Sciatic nerve (tissue), 2 donors: ENCODE measurements at places on chromosomes 5 and 9. TPM values are rescaled to one million over a fixed set of nuclear protein-coding genes. Genes with fewer than 3 reads are reported as not detected.

- no peak for DNase-seq
These were observed 8.5 kb downstream of the SPOCK1 start for GRCh38 chr5:137490591-137490990.

- no peak for DNase-seq
These were observed 364.4 kb downstream of the CSNK1G3 start for GRCh38 chr5:123876276-123876790.

GRCh38 chr5:132363431-132364112 lies 5.9 kb upstream of the SLC22A5 start:
- DNase-seq: no peak

GRCh38 chr9:70553707-70554673 lies 139.5 kb upstream of the KLF9 start:
- DNase-seq: no peak

DNA sequence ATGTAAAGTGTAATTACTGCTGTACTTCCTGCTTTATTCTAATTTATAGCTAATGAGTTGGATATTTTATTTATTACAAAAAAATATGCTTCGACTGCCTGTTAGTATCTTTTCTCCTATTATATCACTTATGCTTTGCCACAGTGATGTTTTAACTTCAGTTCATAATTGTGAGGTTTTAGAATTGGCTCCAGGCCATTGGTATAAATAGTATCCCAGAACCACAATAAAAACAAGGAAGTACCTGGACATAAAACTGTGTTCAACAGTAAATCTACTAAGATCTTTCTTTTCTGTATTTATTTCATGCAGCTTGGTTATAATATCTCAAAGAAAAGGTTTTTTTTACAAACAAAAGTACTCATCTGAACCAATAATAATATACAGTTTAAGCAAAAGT lies 354.3 kb upstream of the CDH9 start:
- DNase-seq: no peak

DNA sequence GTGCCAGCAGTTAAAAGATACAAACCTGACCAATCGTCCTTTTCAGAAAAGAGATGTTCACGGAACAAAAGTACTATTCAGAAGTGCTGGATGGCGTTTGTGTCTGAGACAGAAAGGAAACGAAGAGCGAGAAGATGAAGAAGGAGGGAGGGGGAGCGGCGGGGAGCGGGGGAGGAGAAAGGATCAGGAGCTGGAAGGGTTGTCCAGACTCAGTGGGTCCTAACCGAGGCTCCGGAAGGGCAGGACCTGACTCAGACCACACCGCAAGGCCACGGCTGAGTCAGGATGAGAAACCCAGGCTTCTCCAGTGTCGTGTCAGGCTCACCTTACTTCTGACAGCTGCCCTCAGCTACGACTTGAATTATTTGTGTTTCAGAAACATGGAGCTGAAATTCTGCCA lies 46.2 kb downstream of the PAX5 start:
- DNase-seq: no peak

GRCh38 chr9:135221951-135222631 lies 134.6 kb downstream of the OLFM1 start:
- no peak for DNase-seq

DNA sequence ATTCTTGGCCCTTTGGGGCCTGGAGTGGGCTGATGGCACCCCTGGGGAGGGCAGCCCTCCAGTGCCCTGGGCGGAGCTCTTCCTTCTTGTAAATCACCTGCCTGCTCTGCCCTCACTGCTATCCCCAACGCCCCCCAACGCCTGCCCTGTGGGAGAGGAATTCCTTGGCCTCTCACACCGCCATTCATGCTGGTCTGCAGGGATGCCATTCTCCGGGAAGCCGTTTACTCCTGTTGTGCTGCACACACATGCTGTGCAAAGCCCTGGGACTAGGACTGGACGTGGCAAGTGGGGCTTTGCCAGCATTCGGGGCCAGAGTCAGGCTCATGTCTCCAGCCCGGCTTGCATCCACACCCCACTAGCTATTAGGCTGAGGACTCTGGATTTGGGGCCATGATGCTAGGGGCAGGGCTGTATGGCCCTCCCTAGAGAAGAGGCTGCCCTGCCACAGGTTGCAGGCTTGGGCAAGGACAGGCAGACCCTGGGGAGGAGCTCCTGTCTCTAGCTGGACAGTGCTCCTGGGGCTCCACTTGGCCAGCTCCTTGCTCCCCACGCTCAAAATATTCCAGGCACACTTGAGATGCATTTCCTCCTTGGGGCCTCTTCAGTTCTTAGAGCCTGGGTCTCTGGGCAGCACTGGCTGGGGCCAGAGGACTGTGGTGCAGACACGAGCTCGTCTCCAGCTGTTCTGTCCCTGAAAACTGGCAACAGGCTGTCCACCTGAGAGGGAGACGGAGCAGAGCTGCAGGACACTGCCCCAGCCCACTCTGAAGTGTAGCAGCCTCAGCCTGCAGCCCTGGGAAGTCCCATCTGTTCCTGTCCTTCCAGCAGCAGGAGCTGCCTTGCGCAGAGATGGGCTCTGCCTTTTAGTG lies 226.9 kb downstream of the CACNA1B start:
- no peak for DNase-seq

- DNase-seq: no peak
These were observed 11.8 kb upstream of the NDST1 start for GRCh38 chr5:150496098-150496497.

DNA sequence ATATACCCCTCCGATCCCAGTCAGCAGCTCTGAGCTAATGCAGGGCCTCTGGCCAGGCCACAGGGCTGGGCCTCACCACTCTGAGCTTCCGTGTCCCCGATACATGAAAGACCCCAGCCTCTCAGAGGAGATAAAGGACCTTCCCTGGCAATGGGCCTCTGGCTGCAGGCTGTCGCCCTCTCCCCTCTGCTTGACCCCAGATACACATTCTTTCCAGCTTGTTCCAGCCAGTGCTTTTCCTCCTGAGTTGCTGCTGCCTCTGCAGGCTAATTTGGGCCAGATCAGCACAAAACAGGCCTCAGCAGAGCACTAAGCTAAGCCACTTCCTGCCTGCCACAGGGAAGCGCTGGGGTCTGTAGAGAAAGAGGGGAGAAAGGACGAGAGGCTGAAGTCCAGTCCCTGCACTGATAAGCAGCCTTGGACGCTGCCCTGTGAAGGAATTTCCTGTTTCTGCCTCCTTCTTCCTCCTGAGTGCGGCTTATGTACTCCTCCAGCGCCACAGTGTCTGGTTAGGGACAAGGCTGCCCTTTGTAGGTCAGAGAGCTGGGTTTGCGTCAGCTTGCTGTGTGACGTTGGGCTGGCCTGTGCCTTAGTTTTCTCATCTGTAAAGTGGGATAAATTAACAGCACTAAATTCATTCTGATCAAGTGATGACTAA lies 73.0 kb upstream of the IL17B start:
- DNase-seq: no peak

DNA sequence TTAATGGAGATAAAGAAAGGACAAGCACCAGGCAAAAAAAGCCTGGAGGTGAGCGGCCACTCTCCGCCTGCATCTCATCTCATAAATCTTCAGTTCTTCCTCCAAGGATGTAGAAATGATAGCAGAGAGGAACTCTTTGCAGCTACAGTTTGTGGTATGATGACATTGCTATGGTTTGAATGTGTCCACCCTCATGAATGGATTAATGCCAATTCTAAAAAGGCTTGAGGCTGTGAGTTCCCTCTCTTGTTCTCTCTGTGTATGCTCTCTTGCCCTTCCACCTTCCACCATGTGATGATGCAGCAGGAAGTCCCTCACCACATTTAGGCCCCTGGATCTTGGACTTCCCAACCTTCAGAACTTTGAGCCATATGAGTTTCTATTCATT lies 126.4 kb downstream of the SPOCK1 start:
- DNase-seq: no peak

DNA sequence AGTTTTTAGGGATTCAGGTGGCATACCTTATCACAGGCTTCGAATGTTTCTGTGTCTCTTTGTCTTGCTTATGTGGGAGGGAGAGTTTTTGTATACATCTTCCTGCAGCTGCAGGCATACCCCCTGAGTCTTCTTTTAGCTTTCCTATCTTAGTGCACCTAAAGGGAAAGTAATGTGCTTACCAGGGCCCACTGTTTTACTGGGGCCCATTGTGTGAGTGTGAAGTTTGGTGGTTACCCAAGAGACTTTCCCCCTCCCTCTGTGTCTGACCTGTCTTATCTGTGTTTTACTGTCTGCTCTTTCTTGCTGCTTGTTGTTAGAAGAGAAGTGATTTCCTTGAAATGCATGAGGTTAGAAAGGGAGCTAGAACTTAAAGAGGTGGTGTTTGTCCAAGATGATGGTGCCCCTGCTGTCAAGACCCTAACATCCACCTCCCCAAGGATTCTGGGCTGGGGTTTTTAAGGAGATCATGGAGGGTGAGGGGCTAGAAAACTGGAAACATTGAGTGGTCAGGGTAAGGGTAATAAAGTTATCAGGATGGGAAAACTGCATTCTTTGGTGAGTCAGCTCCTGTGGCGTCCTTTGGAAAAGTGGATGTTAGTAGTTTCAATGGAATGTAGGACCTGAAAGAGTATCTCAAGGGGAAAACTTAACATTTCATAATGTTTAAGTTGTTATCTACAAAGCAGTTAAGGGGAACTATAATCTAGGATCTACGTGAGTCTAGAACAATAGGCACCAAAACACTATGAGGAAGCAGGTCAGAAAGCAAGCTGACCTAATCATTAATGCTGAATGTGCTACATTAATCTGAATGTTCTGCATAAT lies 583.5 kb upstream of the TUSC1 start:
- DNase-seq: no peak

GRCh38 chr5:143248391-143248790 lies 155.1 kb downstream of the NR3C1 start:
- no peak for DNase-seq

- no peak for DNase-seq
These were observed 12.3 kb downstream of the NFIB start for GRCh38 chr9:14301583-14302021.

GRCh38 chr9:18668944-18669343 lies 195.0 kb downstream of the ADAMTSL1 start:
- DNase-seq: no peak

- DNase-seq: no peak
These were observed 8.4 kb downstream of the NOTCH1 start for GRCh38 chr9:136537411-136537810.

- peak; percentile 81 for DNase-seq
These were observed 11.8 kb upstream of the MRNIP start for GRCh38 chr5:179870403-179870903.

DNA sequence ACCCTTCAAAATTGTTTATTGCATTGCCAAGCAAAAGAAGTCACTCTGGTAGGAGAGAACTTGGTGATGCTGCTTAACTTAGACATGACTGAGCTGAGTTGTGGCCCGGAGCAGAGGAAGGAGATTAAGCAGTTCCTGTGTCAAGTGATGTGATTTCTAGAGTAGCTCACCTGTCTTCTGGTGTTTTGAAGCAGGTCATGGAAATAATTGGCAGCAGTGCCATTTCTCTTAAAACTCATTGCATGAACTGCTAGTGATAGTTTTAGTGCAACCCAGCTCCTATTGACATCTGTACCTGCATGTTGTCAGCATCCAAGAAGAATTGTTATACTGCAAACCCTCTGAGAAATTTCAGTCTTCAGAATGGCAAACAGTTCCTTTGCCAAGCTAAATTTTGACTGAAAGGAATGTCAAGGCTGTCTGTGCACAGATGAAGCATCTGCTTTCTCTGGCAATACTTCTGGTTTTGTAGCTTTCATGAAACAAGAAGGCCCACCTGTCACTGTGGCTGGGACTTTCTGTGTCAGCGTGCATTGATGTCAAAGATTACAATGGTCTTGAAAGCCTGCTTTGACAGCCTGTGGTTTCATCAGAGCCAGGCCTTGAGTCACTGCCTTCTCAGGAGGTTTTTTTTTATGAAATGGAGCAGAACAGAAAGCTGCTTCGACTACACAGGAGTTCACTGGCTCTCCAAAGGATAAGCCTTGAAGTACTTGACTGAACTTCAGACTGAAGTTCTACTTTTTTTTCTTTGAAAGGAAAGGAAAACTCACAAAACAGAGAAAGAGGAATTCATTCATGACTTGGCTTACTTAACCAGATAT lies 90.6 kb downstream of the RALGPS1 start:
- no peak for DNase-seq

DNA sequence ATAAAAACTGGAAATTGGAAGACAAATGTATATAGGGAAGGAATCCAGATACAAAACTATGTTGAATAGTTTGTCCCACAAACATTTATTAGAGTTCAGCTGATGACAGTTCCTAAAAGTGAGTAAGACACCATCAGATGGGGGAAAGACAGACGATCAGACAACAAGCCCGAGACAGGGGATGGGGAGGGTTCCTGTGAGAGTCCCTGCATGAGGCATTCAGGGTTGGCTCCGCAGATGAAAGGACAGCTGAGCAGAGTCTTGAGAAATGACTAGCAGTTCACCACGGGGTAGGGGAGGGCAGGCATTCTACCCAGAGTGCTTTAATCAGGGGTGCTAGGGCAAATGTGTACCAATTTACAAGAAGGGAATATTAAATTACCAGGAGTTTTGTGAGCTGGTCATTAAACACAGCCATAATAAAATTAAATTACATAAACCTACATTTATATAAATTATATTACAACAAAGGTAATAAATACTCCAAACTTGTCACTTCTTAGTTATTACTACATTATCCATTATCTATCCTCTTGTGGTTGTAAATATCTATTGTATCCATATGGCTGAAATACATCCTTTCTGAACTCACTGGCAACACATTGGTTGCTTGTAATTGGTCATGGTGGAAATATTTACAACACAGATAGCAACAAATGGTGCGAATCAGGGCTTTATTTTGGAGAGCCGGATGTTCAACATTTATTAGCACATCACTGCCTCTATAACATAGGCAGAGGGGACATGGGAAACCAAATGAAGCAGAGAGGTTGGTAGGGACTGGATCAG lies 27.8 kb downstream of the TNFSF15 start:
- DNase-seq: no peak

- DNase-seq: no peak
These were observed 185.0 kb downstream of the GNA14 start for GRCh38 chr9:77463151-77463550.

- DNase-seq: no peak
These were observed 33.9 kb downstream of the RAD23B start for GRCh38 chr9:107316795-107317661.

Gene ENTPD8
- not detected for total RNA-seq

Gene FBLL1
- total RNA-seq: 0.22 TPM

Gene SWI5
- total RNA-seq: 19.6 TPM

Gene SKP1
- total RNA-seq: 295 TPM

Gene CACNA1B
- total RNA-seq: 0.09 TPM

Gene TMEM174
- not detected for total RNA-seq

Gene MZB1
- total RNA-seq: 0.71 TPM

Gene IFNE
- not detected for total RNA-seq

Gene FSTL4
- total RNA-seq: not detected

Gene STK32A
- total RNA-seq: 29.1 TPM

Gene EGFLAM
- total RNA-seq: 48.2 TPM

Gene GPR150
- 0.49 TPM for total RNA-seq

Gene FAM200C
- 10.8 TPM for total RNA-seq

Gene GRXCR2
- not detected for total RNA-seq

Gene PCDHGB1
- total RNA-seq: 7.8 TPM
